ENCODE measurements at places on chromosomes 5 and 9.

DNA sequence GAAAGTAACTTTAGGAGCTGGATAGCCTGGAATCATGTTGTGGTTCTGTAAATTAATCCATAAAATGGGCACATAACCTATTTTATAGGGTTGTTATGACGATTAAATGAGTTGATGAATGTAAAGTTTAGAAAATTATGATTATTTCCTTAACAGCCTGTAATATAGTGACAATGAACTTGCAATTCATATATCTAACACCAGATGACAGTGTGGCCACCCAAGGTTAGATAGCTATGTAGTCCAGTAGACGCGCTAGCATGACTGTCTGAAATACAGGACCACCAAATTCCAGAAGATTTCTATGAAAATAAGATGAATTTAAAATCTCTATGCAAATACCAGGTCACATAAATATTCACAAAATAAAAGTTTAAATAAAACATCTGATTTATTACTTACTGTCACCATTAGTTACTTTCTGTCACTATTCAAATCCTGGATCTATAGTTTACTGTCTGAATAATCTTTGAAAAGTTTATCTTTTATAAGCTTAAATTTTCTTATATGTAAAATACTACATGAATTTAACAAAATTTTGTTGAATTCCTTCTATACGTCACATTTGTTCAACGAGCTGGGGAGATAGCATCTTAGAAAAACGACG is 26.1 kb upstream of the MACIR start:
- DNase-seq = peak; percentile 30

DNA sequence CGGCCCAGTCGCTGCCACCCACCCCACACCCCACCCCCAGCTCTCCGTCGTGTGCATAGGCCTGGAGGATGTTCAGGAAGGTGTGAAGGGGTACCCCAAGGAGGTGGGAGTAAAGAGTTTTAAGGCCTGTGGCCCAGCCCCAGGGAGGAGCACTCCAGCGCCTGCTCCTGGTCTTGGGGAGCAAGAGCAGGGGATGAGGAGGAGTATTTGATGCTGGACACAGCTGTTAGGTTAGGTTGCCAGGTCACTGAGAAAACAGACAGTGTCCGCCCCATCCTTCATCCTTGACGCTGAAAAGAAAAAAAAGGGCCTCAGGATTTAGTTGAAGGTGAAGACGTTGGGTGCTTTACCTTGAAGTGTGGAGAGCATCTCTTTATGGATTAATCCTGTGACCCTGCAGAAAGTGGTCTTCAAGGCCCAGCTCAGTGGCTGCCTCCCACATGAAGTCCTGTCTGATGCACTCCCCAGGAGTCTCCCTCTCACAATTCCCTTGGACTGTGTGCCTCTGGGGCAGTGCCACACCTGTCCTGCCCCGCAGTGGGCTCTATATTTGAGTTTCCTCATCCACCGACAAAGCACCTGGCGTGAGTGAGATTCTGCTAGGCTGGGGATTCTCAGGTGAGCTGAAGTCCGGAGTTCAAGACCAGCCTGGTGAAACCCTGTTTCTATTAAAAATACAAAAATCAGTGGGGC is 101.8 kb downstream of the SPRY4 start:
- DNase-seq = no peak

DNA sequence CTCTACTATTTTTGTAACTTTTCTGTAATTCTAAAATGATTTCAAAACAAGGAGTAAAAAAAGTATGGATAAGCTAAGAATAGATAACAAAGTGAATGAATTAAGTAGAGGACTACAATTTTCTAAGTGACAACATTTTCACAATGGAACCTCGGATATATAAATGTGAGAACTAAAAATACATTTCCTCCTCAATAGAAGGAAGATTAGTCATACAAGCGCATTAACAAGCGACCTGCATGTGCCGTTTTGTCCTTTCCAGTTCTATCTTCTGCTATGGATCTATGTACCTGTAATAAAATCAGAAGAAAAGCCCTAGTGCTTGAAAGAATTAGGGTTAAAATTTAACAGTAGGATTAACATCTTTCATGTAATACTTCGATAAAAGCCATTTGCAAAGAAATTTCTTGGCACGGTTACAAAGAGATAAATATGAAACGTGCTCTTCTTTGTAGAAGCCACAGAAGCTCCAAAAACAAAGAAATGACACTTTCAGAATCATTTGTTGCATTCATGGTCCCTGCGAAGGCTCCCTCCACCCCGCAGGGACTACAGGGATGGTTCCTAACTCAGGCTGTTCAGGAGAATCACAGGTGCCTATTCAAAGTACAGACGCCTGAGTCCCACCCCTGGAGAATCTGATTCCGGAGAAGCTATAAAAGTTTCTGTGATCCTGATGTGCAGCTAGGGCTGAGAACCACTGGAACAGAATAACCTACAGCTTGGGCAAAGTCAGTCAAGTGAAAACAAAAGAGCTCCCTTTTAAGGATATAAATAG is 216.6 kb upstream of the EFNA5 start:
- DNase-seq = no peak

GRCh38 chr5:84696651-84697050 is 312.0 kb upstream of the EDIL3 start:
- DNase-seq = no peak
